ENCODE measurements at places on chromosomes 4 and X.

DNA sequence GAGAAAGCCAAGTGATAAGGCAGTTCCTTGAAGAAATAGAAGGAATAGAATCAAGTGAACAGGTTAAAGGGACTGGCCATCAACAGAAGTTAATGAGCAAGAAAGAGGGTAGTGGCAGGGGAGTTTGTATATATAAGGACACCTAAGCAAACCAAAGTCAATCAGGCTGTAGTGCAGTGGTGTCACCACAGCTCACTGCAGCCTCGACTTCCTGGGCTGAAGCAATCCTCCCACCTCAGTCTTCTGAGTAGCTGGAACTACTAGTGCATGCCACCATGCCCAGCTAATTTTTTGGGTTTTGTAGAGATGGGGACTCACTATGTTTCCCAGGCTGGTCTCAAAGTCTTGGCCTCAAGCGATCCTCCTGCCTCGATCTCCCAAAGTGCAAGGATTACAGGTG lies 15.9 kb downstream of the ACOT9 start:
- H3K27me3 ChIP-seq, result no peaks in the 10 kb centered on the region
- no peak for DNase-seq
- no peak overlapping the region for H3K27ac ChIP-seq
- no peaks in the 10 kb centered on the region for H3K4me1 ChIP-seq

DNA sequence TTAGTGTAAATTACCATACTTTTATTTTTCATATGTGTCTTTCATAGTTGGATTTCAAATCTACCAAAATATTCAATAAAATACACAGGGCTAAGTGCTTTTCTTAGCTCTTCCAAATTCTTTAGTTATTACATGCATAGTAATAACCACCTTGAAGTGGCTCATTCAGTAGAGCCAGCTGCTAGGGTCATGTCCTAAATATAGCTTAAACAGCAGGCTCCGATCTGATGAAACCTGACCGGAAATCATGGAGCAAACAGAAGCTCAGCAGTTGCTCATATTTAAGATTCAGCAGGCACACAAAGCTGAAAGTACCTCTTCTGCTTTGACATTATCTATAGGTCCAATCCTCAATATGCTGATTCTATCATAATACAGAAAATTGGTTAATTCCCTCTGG lies 1470.4 kb downstream of the ADGRL3 start:
- DNase-seq, result no peak
- no peaks in the 10 kb centered on the region for H3K27me3 ChIP-seq
- H3K4me1 ChIP-seq, result no peaks in the 10 kb centered on the region

GRCh38 chr4:183553601-183554345 lies 48.9 kb downstream of the ING2 start:
- no peak overlapping the region for H3K4me3 ChIP-seq
- H3K27me3 ChIP-seq, result no peaks in the 10 kb centered on the region
- H3K36me3 ChIP-seq, result no peaks in the 10 kb centered on the region
- H3K4me1 ChIP-seq, result peaks cover 14% of the 10 kb centered on the region

GRCh38 chr4:142356801-142357200 lies 489.3 kb downstream of the INPP4B start:
- H3K4me3 ChIP-seq, result no peak overlapping the region
- no peaks in the 10 kb centered on the region for H3K36me3 ChIP-seq
- no peak overlapping the region for H3K27ac ChIP-seq

- no peaks in the 10 kb centered on the region for H3K27me3 ChIP-seq
- peak overlapping the region; percentile 7 for H3K4me3 ChIP-seq
- no peak for DNase-seq
- no peaks in the 10 kb centered on the region for H3K36me3 ChIP-seq
Observed at GRCh38 chrX:23811108-23811651, 28.2 kb downstream of the SAT1 start.

GRCh38 chr4:176034936-176035335 lies 30.7 kb upstream of the WDR17 start:
- no peaks in the 10 kb centered on the region for H3K36me3 ChIP-seq
- no peak overlapping the region for H3K27ac ChIP-seq
- no peaks in the 10 kb centered on the region for H3K4me1 ChIP-seq
- no peaks in the 10 kb centered on the region for H3K27me3 ChIP-seq
- H3K4me3 ChIP-seq, result no peak overlapping the region

GRCh38 chr4:48270951-48271473 lies 1.4 kb upstream of the TEC start:
- no peak overlapping the region for H3K4me3 ChIP-seq
- no peaks in the 10 kb centered on the region for H3K27me3 ChIP-seq
- H3K36me3 ChIP-seq, result no peaks in the 10 kb centered on the region
- no peak for DNase-seq
- peaks cover 13% of the 10 kb centered on the region for H3K4me1 ChIP-seq

DNA sequence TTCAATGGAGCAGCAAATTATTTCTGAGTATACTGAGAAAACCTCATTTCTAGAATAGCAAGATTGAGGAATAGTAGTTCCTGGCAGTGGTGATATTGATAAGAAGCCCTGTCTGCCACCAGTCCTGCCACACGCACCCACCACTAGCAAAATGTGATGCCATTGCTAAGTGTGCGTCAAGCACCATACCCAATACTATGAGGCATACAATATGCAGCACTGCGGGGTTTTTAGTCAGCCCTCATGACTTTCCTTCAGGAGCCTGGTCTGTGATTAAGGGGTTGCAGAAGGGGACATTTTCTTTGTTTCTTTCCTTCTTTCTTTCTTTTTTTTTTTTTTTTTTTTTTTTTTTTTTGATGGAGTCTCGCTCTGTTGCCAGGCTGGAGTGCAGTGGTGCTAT lies 128.7 kb upstream of the USP38 start:
- H3K27ac ChIP-seq, result no peak overlapping the region
- H3K4me3 ChIP-seq, result no peak overlapping the region
- no peaks in the 10 kb centered on the region for H3K27me3 ChIP-seq
- no peak for DNase-seq

DNA sequence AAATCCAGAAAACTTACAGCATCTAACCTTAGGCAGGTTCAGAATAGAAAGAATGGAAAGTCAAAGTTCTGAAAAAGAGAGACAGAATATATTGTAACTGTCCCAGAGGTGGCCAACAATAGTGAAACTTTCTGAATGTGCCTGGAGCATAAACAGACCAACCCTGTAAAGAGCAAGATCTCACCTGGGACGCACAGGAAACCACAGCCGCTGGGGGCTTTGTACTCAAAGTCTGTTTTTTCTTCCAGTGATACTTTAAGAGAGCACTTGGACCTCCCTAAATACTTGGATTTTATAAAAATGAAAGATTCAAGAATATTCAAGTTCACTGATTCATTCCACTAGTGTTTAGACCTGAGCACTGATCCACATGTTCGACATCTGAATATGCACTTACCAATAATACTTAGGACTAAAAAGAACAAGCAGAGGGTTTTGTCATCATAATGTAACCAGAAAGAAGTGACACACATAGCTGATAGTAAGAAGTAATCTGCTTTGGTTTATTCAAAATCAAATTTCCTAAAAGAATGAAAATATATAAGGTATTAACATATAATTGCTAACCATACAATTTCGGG lies 35.3 kb downstream of the ARAP2 start:
- H3K27ac ChIP-seq, result no peak overlapping the region
- no peak overlapping the region for H3K4me3 ChIP-seq
- H3K36me3 ChIP-seq, result no peaks in the 10 kb centered on the region
- no peak for DNase-seq
- no peaks in the 10 kb centered on the region for H3K4me1 ChIP-seq

DNA sequence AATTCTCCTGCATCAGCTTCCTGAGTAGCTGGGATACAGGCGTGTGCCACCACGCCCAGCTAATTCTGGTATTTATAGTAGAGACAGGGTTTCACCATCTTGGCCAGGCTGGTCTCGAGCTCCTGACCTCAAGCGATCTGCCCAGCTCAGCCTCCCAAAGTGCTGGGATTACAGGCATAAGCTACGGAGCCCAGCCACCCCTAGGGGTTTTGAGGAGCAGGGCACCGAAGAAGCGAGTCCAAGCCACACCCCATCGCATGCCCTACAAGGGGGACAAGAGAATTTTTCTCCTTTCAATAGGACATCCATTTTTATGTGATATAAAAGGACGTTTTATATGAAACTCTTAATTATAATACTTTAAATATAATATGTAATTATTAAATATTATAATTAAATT lies 13.9 kb upstream of the KLF3 start:
- no peaks in the 10 kb centered on the region for H3K27me3 ChIP-seq
- no peak overlapping the region for H3K27ac ChIP-seq
- no peak overlapping the region for H3K4me3 ChIP-seq
- no peaks in the 10 kb centered on the region for H3K4me1 ChIP-seq
- DNase-seq, result no peak

DNA sequence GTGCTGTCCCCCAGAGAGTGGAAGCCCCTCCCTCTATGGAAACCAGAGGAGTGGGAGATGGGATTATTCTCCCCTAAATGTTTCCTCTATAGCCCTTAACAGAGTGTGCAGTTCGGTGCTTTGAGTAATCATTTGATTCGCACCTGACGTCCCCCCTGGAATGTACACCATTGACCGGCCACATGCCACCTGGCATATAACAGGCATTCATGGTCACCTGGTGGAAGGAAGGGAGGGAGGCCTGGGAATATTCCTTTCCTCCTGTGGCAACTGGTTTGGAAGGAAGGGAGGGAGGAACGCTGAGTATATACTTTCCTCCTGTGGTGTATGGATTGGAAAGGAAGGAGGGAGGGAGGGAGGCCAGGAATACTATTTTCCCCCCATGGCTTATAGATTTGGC lies 77.2 kb downstream of the CRMP1 start:
- peaks cover 50% of the 10 kb centered on the region for H3K36me3 ChIP-seq
- no peaks in the 10 kb centered on the region for H3K4me1 ChIP-seq

DNA sequence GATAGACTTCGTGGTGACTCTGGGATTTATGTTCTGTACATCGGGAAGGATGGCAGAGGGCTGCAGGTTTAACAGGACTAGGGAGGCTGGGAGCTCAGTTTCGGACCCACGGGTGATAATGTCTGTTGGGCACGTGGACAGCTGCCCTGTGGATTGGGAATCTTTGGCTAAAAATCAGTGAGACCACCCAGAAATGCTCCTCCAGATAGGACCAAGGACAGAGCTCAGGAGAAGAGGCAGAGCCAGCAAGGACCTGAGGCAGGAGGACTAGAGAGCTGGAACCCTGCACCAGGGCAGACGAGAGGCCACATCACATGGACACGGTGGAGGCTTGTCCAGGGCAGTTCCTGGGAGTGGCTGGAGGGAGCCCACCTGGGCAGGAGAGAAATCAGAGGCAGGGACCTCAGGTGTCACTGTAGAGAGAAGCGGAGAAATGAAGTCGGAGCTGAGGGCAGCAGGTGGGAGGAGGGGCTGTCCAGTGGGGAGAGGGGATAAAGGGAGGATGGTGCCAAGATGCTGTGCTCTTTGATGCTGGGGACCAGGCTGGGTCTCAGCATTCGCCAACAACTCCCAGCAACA lies 79.2 kb downstream of the CPZ start:
- DNase-seq, result no peak
- no peaks in the 10 kb centered on the region for H3K27me3 ChIP-seq
- no peaks in the 10 kb centered on the region for H3K4me1 ChIP-seq
- H3K36me3 ChIP-seq, result no peaks in the 10 kb centered on the region
- H3K27ac ChIP-seq, result no peak overlapping the region

DNA sequence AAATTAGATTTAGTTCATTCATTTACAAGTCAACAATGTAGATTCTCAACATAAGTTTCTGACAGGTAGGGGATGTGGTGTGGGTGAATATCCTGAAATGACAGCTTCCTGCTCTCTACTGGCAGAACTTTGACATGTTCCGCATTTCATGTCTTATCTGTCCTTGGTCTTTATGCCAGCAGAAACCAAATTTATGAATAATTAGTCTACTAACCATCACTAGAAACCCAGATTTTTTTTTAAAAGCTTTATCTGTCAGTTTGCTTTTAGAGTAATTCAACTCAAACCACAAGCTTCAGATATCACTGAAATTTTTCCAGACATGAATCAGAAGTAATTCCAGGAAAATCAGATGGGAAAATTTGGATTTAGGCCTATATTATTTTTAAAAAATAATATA lies 17.9 kb downstream of the COQ2 start:
- no peak for DNase-seq
- no peak overlapping the region for H3K27ac ChIP-seq
- no peaks in the 10 kb centered on the region for H3K4me1 ChIP-seq
- no peak overlapping the region for H3K4me3 ChIP-seq
- no peaks in the 10 kb centered on the region for H3K27me3 ChIP-seq

- no peak overlapping the region for H3K4me3 ChIP-seq
- no peak overlapping the region for H3K27ac ChIP-seq
- H3K27me3 ChIP-seq, result no peaks in the 10 kb centered on the region
- no peak for DNase-seq
Observed at GRCh38 chr4:151569650-151570049, 160.7 kb downstream of the FHIP1A start.

DNA sequence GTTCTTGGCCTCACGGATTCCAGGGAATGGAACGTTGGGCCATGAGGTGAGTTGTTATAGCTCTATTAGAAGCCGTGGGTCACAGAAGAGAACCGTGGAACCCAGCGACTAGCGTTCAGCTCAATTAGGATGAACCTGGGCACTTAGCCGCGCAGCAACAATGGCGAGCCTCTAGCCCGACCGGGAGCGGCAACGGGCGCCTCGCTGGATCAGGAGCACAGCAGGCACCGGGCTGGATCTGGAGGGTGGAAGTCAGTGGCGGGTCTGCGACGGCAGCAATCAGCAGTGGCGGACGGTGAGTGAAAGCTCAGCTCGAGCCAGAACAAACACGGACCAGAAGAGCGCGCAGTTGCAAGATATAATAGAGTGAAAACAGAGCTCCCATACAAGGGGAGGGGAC lies 34.2 kb downstream of the AGA start:
- no peak for DNase-seq
- H3K27me3 ChIP-seq, result no peaks in the 10 kb centered on the region
- no peaks in the 10 kb centered on the region for H3K36me3 ChIP-seq
- H3K4me1 ChIP-seq, result no peaks in the 10 kb centered on the region
- H3K27ac ChIP-seq, result no peak overlapping the region
- no peak overlapping the region for H3K4me3 ChIP-seq

DNA sequence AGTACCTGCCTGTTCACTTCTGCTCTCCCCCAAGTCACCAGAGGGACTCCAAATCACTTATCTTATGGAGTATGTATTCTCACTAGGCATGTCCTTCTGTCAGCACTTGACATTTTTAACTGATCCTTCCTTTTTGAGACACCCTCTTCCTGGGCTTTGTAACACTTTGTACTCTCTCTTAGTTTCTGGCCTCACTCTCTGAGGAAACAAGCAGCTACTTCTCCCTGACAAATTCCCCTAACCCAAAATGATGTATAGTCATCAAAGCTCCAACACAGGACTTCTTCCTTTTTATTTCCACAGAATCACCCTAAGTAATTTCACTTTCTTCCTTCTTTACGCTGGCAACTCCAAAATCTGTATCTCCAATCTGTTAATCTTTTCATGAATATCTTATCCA lies 101.8 kb downstream of the ARAP2 start:
- no peak overlapping the region for H3K4me3 ChIP-seq
- no peak overlapping the region for H3K27ac ChIP-seq
- no peak for DNase-seq
- H3K36me3 ChIP-seq, result no peaks in the 10 kb centered on the region
- no peaks in the 10 kb centered on the region for H3K4me1 ChIP-seq

- H3K27me3 ChIP-seq, result no peaks in the 10 kb centered on the region
- no peak for DNase-seq
- H3K4me3 ChIP-seq, result no peak overlapping the region
- H3K27ac ChIP-seq, result no peak overlapping the region
- H3K4me1 ChIP-seq, result no peaks in the 10 kb centered on the region
Observed at GRCh38 chrX:20739038-20739745, 472.5 kb upstream of the RPS6KA3 start.
